ENCODE measurements at places on chromosomes 2 and 18. TPM values are rescaled to one million over a fixed set of nuclear protein-coding genes. Genes with fewer than 3 reads are reported as not detected.

HSBP1L1 gene
- 29.2 TPM for polyA plus RNA-seq

PTPRN gene
- 0.16 TPM for polyA plus RNA-seq

DNA sequence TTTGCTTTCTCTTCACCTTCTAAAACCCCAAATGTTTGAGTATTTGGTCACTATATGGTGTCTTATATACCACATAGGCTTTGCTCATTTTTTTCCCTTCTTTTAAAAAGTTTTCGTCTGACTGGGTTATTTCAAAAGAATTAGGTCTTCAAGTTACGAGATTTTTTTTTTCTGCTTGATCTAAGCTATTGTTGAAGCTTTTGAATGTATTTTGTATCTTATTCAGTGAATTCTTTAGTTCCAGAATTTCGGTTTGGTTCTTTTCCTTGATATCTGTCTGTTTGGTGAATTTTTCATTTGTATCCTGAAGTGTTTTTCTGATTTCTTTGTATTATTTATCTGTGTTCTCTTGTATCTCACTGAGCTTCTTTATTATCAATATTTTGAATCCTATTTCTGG, 93.5 kb downstream of the ARL6IP6 start:
- no peak for DNase-seq

DNA sequence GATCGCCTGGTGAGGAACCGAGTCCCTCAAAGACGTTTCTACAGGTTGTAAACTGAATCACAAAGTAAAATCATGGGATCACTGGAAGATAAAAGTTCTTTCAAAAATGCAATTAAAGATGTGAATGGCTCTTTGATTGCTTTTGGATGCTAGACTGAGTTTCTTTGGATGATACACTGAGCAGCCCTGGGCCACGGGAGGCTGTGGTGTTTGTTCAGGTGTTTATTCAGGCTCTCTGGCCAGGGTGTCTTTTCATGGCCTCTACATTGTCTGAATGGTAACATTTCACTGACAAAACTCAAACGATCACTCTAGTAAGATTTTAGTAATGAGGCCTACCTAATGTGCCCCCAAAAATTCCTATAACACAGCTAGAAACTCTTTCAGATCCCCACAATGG, 48.4 kb upstream of the SPATS2L start:
- DNase-seq = no peak

GRCh38 chr2:180374502-180375281, 367.6 kb upstream of the CWC22 start:
- no peak for DNase-seq

DNA sequence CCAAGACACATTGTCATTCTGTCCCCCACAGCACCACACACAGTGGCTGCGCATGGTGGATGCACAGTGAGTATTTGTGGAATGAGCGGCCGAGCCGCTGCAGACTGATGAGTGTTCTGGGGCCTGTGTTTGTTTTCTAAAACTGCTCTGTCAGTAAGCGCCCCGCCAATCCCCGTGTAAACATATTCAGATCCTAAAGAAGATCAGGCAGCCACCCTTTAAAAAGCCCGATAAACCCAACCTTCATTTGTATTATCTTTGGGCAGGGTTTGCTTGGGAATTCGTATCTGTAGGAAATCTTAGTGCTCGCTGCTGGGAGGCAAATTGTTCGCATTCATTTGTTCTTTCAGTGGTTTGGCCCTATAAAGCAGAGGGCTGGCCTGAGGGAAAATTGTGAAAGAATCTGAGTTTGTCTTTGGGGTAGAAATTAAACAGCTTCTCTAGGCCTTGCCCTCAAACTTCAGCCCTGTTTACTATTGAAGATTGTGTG, 68.6 kb downstream of the TGOLN2 start:
- DNase-seq = no peak

- no peak for DNase-seq
These were observed 61.7 kb downstream of the PRKCE start for GRCh38 chr2:45713136-45713535.

- peak; percentile 11 for DNase-seq
These were observed 127.6 kb upstream of the SPOPL start for GRCh38 chr2:138373993-138374408.

- no peak for DNase-seq
These were observed 53.1 kb downstream of the SPATS2L start for GRCh38 chr2:200359552-200359951.

DNA sequence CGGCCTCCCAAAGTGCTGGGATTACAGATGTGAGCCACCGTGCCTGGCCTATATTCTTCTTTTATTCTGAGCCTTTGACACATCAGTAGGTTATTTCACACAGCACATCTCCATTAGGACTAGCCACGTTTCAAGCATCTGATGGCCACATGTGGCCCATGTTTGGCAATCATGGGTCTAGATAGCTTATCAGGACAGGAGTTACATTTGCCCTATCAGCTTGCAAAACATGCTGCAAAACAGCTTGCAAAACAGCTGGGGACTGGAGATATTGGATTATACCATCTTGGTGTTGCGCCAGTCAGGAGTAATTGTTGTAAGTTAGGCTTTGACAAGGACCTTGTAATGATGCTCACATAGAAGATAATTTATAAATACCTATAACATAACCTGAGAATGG, 94.9 kb downstream of the GBX2 start:
- DNase-seq = no peak

- DNase-seq = no peak
These were observed 243.0 kb downstream of the RPRM start for GRCh38 chr2:153235516-153235915.

DNA sequence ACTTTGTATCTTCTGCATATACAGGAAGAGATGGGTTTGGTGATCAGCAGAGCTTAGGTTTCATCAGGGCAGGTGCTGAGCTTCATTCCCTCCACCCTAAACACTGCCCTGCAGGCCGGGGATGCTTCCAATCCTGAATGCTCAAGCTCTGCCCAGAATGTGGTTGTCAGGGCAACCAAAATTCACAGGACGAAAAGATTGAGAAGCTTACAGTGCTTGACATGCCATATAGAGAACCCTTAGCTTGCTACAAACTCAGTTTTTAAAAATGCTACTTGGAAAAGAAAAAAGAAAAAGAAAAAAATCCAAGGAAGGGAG, 65.6 kb downstream of the SH3RF3 start:
- DNase-seq = no peak

DNA sequence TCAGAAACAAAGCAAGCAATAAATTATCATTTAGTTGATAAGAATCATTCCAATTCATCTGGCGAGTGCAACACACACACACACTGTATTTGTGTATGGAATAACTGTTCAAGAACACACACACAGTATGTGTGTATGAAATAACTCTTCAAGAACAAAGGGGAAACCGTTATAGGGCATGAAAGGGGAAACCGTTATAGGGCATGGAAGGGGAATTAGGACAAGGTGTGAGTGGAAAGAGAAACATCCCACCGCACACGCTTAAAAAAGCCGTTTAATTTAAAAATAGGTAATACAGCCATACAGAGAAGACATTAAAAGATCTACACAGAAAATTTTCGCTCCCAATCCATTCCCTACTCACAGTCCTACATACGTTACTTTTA, 607 bp upstream of the TSN start:
- no peak for DNase-seq

GRCh38 chr2:235059161-235059560, 107.3 kb downstream of the SH3BP4 start:
- no peak for DNase-seq

- no peak for DNase-seq
These were observed 70.0 kb upstream of the NDUFV2 start for GRCh38 chr18:9032519-9032918.

All from left renal cortex interstitium (tissue), 4 donors.